ENCODE measurements at places on chromosomes 11 and 22. TPM values are rescaled to one million over a fixed set of nuclear protein-coding genes. Genes with fewer than 3 reads are reported as not detected.
A peak's percentile ranks its signal among the peaks of the same experiment; 100 is the strongest.

DNA sequence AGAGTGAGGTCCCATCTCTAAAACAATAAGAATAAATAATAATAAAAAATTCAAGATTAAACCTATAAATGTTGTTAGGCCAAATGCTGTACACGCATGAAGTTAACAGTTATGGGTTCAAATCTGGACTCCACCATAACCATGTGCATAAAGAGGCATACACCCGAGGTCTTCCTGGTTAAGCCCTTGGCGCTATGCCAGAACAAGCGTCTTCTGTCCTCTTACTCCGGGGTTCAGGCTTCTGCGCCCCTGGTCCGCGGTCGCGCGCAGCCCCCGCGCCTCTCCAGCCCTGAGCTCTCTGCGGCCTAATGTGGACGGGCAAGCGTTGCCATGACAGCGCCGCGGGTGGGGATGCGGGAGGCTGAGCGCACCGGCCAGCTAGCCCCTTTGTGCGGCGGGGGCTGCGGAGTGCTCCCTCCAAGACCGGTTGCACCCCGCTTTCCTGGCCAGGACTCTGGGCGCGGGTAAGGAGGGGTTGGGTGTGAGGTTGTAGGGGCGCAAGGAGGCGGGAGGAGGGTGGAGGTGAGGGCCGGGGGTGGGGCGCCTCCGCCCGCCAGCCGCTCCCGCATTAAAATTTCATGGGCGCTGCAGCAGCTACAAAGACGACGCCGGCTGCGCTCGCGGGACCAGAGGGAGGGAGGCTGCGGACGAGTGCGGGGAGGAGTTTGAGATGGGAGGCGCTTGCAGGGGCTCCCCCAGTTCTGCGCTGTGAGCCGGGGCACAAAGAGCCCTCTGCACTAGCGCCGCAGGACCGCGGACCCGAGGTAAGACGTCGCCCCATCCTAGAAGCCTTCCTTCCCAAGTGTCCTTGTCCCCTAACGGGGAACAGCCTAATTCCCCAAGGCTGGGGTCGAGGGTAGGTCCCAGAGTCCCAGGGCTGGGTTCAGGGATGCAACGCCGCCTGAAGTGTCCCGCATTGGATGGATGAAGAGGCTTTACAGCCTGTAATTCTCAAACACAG lies at the start of gene MIAT:
MIAT (plus strand) TSS at position 698 of the 961 bp plus-strand sequence.
- no peak for DNase-seq

DNA sequence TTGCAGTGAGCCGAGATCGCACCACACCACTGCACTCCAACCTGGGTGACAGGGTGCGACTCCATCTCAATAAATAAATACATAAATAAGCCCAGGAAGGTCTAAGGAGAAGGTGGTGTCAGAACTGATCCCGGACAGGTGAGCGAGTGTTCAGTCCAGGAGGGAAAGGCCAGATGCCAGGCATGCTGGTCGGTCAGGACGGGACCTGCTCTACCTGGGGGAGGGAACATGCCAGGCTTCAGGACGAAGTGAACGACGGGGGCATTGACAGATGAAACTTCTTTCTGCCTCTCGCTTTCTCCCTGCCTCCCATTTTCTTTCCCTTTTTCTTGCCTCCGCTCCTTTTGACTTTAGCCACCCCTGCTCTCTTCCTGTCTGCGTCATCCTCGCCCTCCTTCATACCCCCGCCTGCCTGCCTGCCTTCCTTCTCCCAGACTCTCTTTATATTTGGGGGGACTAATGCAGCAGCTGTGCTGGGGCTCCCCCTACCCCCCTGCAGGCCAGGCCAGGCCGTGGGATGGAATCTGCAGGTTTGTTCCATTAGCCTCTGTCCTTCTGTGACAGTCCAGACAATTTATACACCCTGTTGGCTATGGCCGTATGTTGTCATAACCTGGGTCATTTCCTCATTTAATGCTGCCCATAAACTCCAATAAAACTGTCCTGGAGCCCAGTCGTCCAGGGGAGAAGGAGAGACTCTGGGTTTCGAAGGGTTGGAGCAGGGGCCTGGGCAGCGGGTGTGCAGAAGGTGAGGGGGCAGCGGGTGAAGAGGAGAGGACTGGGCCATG lies 209.2 kb upstream of the TBCEL start:
- no peak for DNase-seq

- peak; percentile 34 for DNase-seq
Observed at GRCh38 chr11:108871152-108871551, 206.3 kb downstream of the DDX10 start.

DNA sequence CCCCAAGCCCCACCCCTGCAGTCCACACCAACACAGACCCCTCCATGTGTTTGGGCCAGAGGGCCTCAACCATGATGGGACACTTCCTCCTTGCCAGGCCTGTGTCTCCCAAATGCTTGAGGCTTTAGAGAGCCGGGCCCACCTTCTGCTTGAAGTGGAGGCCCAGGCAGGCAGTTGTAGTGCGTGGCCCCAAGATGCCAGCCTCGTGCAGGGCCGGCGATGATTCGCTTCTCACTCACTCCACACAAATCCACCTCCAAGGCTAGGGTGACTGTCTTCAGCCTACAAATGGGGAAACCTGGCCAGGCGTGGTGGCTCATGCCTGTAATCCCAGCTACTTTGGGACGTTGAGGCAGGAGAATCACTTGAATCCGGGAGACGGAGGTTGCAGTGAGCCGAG lies 5.7 kb downstream of the PRR5 start:
- DNase-seq: no peak

- no peak for DNase-seq
Observed at GRCh38 chr11:34213366-34213765, 107.9 kb downstream of the NAT10 start.

- peak; percentile 74 for DNase-seq
Observed at GRCh38 chr11:8699903-8700302, 17.3 kb downstream of the RPL27A start.

DNA sequence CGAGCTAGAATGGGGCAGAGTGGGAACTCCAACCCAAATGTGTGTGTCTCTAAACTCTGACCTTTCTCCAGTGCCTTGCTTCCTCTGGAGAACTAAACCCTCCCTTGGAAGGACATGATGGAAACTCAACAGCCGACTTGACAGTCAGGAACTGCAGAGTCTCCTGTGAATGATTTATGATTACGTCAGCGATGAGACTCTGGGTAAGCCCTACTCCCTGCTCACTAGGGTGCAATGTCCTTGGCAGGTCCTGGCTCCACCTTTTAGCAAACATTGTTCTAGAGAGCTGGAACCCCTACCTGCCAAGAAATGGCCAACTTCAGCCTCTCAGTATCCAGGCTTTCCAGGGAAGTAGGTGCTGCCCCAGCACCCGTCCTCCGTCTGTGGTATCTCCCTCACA lies 96.1 kb upstream of the CD82 start:
- no peak for DNase-seq

GRCh38 chr11:75478783-75479596 lies 46.0 kb upstream of the KLHL35 start:
- DNase-seq: no peak

GRCh38 chr11:63871962-63872799 lies 33.3 kb downstream of the MARK2 start:
- peak; percentile 91 for DNase-seq

DNA sequence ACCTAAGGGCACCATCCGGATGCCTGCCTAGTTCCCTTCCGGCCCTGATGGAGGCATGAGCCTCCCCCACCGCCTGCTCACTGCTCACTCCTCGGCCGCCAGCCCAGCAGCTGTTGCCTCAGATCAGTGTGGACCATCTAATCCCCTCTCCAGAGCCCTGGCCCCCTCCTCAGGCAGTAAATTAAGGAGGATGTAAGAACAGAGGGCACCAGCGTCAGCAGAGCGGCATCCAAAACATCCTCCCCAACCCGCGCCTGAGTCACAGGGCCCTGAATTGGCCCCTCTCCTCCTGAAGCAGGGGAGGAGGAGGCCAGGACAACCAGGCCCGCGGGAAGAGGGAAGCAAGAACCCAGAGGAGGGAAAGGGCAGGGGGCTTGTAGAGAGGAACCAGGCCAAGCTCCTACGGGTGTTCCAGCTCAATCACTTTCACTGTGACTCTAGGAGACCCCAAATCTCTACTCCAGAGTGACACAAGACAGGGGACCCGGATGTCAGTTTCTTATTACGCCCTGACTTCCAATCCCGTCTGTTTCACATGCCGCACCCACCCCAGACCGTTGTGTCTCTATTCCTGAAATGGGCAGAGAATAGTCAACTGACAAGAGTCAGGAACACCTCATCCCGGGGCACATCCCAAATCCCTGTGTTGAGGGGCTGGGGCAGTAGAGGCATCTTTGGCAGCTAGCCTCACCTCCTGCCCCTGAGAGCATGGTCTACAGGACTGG lies 31.3 kb upstream of the MYOD1 start:
- DNase-seq: no peak

- no peak for DNase-seq
Observed at GRCh38 chr22:50568626-50569025, 5.9 kb upstream of the SYCE3 start.

- no peak for DNase-seq
Observed at GRCh38 chr22:48832592-48832991, 995.1 kb downstream of the BRD1 start.

DNA sequence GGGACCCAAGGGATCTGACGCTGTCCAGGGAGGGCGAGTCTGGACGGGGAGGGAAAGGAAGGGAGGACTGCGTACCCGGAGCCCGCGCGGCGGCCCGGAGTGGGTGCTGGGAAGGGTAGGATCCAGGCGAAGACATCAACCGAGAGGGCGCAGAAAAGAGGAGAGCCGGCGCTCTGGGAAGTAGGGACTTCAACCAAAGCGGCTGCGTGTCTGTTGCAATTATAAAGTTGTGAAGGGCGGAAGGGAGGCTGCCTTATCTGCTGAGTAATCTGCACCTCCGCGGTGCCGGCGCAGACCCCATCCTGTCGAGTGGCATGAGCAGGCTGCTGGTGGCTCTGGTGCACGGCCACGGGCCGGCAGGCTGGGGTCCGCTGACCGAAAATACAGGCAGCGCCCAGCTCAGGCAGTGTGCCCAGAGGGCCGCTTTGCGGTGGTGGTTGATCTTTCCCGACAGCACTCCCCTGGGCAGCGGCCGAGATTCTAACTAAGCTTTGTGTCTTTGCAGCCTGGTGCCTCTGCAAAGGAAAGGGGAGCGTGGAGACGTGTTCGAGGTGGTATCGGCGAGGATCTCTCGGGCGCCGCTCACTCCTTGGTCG lies 978 bp downstream of the C11orf87 start:
- DNase-seq: no peak

GRCh38 chr11:118310271-118310670 lies 5.7 kb downstream of the CD3E start:
- no peak for DNase-seq

DNA sequence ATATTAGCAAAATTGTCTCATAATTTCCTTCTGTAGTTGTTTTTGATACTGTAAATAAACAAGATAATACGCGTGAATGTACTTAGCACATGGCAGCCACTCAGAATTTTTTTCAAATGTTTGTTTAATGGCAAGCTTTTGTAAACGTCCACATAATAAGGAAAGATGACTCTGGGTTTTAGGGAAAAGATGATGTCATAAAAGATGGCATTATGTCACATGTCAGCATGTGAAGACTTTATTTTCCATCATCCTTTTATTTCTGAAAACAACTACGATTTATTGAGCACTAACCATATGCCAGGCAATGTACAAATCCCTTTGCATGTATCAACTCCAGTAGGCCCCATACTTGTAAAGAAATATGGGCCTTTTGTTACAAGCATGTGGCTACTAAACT lies 139.9 kb downstream of the C11orf91 start:
- no peak for DNase-seq

DNA sequence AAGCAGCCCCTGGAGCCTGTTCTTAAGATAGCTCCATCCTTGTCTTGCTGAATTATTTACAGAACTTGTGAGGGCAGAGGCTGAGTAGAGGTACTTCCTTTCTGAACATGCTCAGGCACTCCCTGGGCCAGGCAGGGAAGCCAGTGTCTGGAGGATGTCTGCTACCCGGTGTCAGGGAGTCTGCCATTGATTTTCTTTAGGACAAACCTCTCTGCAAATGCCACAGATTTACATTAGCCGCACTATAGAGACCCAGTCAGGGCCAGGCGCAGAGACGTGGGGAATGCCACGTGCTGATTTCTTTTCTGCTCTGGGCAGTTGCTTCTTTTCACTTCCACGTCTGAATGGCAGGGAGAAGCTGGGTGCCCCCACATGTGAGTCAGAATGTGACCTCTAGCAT lies 585.5 kb downstream of the NTM start:
- no peak for DNase-seq

DNA sequence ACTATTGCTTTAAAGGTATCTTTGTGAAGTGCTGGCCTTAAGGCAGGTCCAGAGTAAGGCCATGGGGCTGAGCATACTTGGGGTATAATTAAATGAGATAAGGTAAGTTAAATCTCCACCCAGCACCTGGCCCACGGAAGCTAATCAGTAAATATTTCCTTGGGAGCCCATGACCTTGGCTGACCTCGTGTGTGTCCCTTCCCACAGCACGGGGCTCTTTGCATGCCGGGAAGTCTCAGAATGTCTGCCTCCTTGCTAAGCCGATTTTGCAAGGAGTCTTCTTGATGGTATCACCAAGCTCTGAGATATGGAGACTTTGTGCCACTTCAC lies 46.5 kb downstream of the ADM start:
- no peak for DNase-seq

DNA sequence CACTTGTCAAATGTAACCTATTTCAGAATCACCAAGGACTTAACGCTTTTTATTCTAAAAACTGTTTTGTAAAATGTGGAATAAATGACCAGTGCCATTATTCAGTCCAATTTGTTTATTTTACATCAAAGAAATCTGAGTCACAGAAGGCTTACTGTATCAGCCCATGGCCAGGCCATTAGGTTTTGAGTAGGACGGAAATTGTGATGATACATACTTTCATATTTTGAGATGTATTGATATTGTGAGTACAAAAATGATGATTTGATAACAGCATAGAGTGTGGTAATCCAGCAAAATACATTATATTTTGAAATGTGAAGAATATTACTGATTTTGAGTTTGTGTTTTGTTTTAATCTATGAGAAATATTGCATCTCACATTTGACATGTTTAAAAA lies 81.1 kb downstream of the PIWIL3 start:
- no peak for DNase-seq

DNA sequence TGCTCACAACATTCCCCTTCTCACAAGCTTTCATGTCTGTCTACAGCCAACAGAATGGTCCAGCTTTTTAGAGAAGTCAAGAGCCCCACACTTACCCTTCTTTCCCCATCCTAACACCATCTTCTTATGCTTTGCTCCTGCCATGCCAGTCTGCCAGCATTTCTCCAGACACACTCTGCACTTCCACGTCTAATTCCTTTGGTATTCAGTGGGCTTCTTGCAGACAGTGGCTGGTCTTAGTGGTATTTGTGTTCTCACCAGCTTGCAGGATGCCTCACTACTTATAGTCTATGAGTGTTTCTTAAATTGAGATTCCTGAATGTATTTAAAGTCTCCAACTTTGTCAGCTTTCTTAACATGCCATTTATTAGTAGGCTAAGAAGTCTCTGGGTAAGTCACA lies 154.4 kb downstream of the BBOX1 start:
- no peak for DNase-seq

- DNase-seq: no peak
Observed at GRCh38 chr11:29781268-29781667, 235.6 kb downstream of the KCNA4 start.

EEF1G gene
- 1,742 TPM for total RNA-seq

SAA1 gene
- total RNA-seq: not detected

RIBC2 gene
- not detected for total RNA-seq

FREY1 gene
- 0.51 TPM for total RNA-seq

NAT10 gene
- total RNA-seq: 43.4 TPM

IL17REL gene
- not detected for total RNA-seq

TOMT gene
- total RNA-seq: not detected

CCDC157 gene
- total RNA-seq: 1.4 TPM

PANX3 gene
- total RNA-seq: not detected

LRP4 gene
- total RNA-seq: 1.0 TPM

All from H4 (cell line).